ENCODE measurements at places on chromosomes 16 and 17.
A peak's percentile ranks its signal among the peaks of the same experiment; 100 is the strongest.

GRCh38 chr16:25260416-25260815 lies 2.8 kb upstream of the ZKSCAN2 start:
- H3K27me3 ChIP-seq = no peaks in the 10 kb centered on the region
- no peak for DNase-seq
- no peak overlapping the region for H3K27ac ChIP-seq
- H3K4me3 ChIP-seq = no peak overlapping the region
- H3K4me1 ChIP-seq = peaks cover 36% of the 10 kb centered on the region
- peaks cover 4% of the 10 kb centered on the region for H3K36me3 ChIP-seq

DNA sequence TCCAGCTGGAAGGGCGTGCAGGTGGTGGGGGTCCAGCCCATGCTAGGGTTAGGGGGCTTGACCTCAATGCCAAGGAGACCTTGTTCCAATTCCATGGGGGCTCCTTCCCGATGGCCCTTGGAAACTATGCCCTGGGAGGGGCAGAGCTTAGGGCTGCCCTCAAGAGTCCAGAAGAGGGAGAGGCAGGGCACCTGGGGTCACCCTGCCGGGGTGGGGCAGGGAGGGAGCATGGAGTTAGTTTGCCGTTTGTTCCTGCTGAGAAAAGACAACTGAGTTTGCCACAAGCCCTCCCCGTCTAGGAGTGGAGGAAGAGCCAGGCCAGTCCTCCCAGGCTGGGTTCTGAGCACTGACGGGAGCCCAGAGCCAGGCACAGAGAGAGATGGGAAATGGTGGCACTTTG lies 21.4 kb downstream of the MMP15 start:
- peaks cover 4% of the 10 kb centered on the region for H3K27me3 ChIP-seq
- H3K36me3 ChIP-seq = no peaks in the 10 kb centered on the region
- no peak overlapping the region for H3K27ac ChIP-seq
- no peak overlapping the region for H3K4me3 ChIP-seq
- no peak for DNase-seq
- peaks cover 2% of the 10 kb centered on the region for H3K4me1 ChIP-seq

- H3K27ac ChIP-seq = no peak overlapping the region
- no peak overlapping the region for H3K4me3 ChIP-seq
- H3K36me3 ChIP-seq = peaks cover 6% of the 10 kb centered on the region
- H3K27me3 ChIP-seq = no peaks in the 10 kb centered on the region
Observed at GRCh38 chr17:2312736-2313135, 9.0 kb downstream of the SRR start.

DNA sequence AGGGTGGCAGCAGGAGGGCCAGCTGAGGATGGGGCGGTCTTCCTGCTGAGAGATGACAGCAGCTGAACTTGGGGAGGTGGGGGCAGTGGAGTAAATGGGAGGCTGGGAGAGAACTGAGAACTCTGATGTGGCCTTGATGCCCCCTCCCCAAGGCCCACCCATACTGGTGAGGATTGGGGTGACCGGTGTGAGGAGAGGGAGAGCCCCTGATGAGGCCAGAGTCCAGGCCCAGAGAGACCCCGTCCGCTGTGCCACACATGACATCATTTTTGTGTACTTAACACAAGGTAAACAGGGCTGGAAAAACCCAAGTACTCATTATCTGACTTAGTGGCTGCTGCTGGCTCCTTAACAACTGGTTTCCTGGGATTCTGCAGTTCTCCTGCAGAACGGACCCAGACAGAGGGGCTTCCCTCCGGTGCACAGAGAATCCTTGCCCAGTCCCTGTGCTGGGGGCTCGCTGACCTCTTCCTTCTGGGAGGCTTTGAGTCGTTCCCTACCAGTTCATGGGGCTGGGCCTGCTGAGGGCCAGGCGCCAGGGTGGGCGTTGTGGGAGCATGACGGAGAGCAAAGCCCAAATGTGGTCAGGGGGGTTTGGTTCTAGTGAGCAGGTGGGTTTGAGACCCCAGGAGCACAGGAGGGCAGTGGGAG lies 207.6 kb downstream of the RAB11FIP4 start:
- no peaks in the 10 kb centered on the region for H3K27me3 ChIP-seq
- H3K4me3 ChIP-seq = no peak overlapping the region
- H3K27ac ChIP-seq = peak overlapping the region; percentile 62
- no peak for DNase-seq

GRCh38 chr17:46045639-46046038 lies 46.6 kb downstream of the STH start:
- H3K27me3 ChIP-seq = no peaks in the 10 kb centered on the region
- peaks cover 6% of the 10 kb centered on the region for H3K4me1 ChIP-seq
- H3K27ac ChIP-seq = no peak overlapping the region
- no peak for DNase-seq
- H3K36me3 ChIP-seq = peaks cover 30% of the 10 kb centered on the region

GRCh38 chr17:76951375-76951905 lies 83.2 kb downstream of the MGAT5B start:
- H3K27ac ChIP-seq = no peak overlapping the region
- H3K4me1 ChIP-seq = peaks cover 2% of the 10 kb centered on the region
- H3K36me3 ChIP-seq = no peaks in the 10 kb centered on the region
- DNase-seq = no peak
- no peak overlapping the region for H3K4me3 ChIP-seq
- peaks cover 3% of the 10 kb centered on the region for H3K27me3 ChIP-seq

DNA sequence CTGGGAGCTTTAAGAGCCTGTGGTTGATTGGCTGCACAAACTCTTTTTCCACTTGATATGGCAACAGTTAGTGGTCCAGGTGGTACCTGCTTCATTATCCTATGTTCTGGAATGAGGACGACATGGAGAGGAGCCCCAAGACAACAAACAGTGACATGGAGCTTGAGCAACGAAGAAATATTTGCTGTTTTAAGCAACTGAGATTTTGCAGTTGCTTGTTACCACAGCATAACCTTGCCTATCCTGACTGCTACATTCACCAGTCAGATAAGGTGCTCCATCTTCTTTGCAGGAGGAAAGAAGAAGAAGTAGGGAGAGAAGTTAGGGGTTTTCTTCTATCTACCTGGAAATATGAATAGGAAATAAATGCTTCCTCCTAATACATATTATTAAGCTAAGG lies 7.5 kb upstream of the ODF4 start:
- peaks cover 5% of the 10 kb centered on the region for H3K27me3 ChIP-seq
- no peak overlapping the region for H3K4me3 ChIP-seq
- no peaks in the 10 kb centered on the region for H3K36me3 ChIP-seq
- no peak overlapping the region for H3K27ac ChIP-seq
- H3K4me1 ChIP-seq = no peaks in the 10 kb centered on the region
- DNase-seq = no peak

DNA sequence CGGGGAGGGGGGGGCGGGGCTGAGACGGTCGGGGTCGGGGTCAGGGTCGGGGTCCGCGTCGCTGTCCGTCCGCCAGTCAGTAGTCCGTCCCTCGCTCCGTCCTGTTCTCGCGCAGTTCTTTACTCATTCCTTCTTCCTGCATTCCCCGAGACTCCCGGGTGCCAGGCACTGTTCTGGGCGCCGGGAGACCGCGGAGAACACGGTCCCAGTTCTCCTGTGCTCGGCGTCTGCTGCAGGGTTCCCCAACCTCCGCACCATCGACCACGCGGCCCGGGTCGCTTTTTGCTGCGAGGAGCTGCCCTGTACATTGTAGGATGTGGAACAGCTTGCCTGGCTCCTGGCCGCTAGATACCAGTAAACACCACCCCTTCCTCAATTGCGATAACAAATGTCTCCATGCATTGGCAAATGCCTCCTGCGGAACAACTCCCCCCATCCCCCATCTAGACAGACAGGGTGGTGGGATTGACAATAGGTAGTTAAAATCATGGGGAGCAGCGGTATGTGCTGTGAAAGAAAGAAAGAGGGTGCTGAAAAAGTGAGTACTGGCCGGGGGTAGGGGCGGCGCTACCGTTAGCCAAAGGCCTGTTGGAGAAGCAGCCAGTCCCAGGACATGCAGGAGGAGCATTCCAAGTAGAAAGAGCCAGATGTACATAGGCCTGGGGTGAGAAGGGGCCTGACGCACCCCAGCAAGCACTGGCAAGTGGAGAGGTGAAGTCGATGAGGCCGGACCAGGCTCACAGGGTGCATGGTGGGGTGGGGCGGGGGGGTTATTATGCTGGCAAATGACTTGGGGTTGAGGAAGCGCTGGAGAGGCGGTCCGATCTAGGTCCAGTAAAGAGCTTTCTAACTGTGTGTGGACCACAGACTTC lies 631 bp downstream of the TRAF7 start:
- no peaks in the 10 kb centered on the region for H3K27me3 ChIP-seq
- DNase-seq = no peak
- peak overlapping the region; percentile 94 for H3K4me3 ChIP-seq

DNA sequence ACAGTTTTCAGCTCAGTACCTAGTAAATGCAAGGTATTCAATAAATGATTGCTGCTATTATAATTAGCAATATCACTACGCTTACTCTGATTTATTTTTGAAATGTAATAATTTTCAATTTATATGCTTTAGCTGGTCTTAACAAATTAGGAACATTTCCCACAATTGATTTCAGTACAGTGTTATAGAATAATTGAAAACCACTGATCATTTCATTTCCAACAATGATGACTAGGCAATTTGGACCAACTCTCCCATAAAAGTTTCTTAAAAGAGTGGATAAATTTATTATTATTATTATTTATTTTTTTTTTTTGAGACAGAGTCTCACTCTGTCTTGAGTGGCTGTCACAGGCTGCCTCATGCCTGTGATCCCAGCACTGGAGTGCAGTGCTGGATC lies 41.1 kb downstream of the VMP1 start:
- H3K27me3 ChIP-seq = no peaks in the 10 kb centered on the region
- DNase-seq = no peak
- H3K4me1 ChIP-seq = peaks cover 14% of the 10 kb centered on the region
- peaks cover 6% of the 10 kb centered on the region for H3K36me3 ChIP-seq

- H3K4me1 ChIP-seq = peaks cover 13% of the 10 kb centered on the region
- H3K27ac ChIP-seq = peak overlapping the region; percentile 44
- peaks cover 3% of the 10 kb centered on the region for H3K27me3 ChIP-seq
- H3K36me3 ChIP-seq = no peaks in the 10 kb centered on the region
Observed at GRCh38 chr16:49986351-49987124, 38.5 kb upstream of the CNEP1R1 start.

GRCh38 chr17:4545217-4545951 lies 9.8 kb downstream of the MYBBP1A start:
- no peak overlapping the region for H3K27ac ChIP-seq
- H3K4me3 ChIP-seq = no peak overlapping the region

DNA sequence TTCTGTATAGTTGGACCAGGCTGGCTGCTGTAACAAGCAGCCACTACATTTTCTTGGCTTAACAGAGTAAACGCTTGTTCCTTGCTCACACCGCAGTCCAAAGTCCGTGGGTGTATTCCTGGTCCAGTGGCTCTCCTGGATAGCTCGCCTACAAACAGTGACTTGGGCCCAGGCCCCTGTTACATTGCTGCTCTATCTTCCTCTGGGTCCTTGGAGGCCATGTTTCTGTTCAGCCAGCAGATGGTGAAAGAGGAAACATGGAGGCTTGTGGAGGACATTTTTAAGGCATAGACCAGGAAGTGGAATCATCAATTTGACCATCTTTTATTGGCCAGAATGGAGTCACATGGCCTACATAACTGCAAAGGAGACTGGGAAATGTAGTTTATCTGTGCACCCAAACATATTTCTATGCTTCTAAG lies 55.1 kb downstream of the ATP2C2 start:
- H3K27me3 ChIP-seq = peaks cover 36% of the 10 kb centered on the region
- H3K4me3 ChIP-seq = no peak overlapping the region
- no peaks in the 10 kb centered on the region for H3K36me3 ChIP-seq
- DNase-seq = no peak
- no peaks in the 10 kb centered on the region for H3K4me1 ChIP-seq

GRCh38 chr17:6893382-6894205 lies 62.1 kb upstream of the TEKT1 start:
- H3K27ac ChIP-seq = no peak overlapping the region
- no peak for DNase-seq
- no peaks in the 10 kb centered on the region for H3K4me1 ChIP-seq
- no peaks in the 10 kb centered on the region for H3K36me3 ChIP-seq
- H3K27me3 ChIP-seq = peaks cover 31% of the 10 kb centered on the region

DNA sequence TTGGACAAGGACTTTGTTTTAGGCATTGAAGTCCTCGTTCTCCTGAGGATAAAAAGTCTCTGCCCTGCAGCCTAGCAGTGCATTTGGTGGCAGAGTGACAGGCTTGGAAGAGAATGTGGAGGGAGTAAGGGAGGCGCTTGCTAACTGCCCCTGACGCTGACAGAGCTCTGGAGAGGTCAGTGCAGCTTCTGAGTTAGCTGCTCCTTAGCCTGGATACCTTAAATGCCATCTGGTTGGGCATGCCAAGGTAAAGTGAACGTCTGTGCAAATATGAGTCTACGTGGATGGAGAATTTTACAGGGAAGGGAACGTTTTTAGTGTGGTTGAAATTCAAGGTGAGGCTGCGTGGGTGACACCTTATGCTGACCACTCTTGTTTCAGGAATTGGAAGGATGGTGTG lies 44.4 kb downstream of the SEC14L1 start:
- peaks cover 15% of the 10 kb centered on the region for H3K4me1 ChIP-seq
- H3K27me3 ChIP-seq = no peaks in the 10 kb centered on the region
- H3K4me3 ChIP-seq = no peak overlapping the region
- H3K27ac ChIP-seq = no peak overlapping the region
- H3K36me3 ChIP-seq = peaks cover 4% of the 10 kb centered on the region

GRCh38 chr17:48254896-48255295 lies 147.3 kb downstream of the SNX11 start:
- H3K27ac ChIP-seq = no peak overlapping the region
- H3K4me1 ChIP-seq = no peaks in the 10 kb centered on the region
- no peak overlapping the region for H3K4me3 ChIP-seq
- H3K27me3 ChIP-seq = peaks cover 81% of the 10 kb centered on the region

DNA sequence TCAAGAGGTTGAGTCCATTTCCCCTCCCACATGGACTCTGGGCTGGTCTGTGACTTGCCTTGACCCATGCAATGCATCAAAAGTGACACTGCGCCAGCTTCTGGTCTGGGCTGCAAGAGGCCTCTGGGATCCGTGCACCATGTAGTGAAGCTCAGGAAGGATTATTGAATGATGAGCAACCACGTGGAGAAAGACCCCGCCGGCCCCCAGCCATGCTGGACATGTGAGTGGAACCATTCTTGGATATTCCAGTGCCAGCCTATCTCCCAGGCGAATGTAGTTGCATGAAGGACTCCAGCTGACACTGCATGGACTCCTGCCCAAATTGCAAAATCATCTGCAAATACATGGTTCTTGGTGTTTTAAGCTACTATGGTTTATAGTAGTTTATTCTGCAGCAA lies 7.6 kb upstream of the ALOX15B start:
- H3K4me1 ChIP-seq = no peaks in the 10 kb centered on the region
- no peak for DNase-seq
- peaks cover 2% of the 10 kb centered on the region for H3K36me3 ChIP-seq
- H3K27ac ChIP-seq = no peak overlapping the region
- H3K4me3 ChIP-seq = no peak overlapping the region
- H3K27me3 ChIP-seq = peaks cover 62% of the 10 kb centered on the region

- H3K4me3 ChIP-seq = no peak within 1 kb of the TSS
- H3K27me3 ChIP-seq = no peaks in the 10 kb centered on the region
- DNase-seq = no peak
- peak within 1 kb of the TSS; percentile 83 for H3K27ac ChIP-seq
- H3K4me1 ChIP-seq = peaks cover 36% of the 10 kb centered on the region
- H3K36me3 ChIP-seq = peaks cover 6% of the 10 kb centered on the region
Observed at GRCh38 chr17:69060822-69061221, at the start of gene ABCA9. Gene ABCA9 (minus strand): TSS chr17:69060927. CDS start chr17:69051126, 9,801 bp downstream.
